ENCODE measurements at places on chromosomes 7 and 10.
A peak's percentile ranks its signal among the peaks of the same experiment; 100 is the strongest.

- no peak for DNase-seq
Observed at GRCh38 chr7:46589286-46589685, 668.2 kb upstream of the IGFBP3 start.

DNA sequence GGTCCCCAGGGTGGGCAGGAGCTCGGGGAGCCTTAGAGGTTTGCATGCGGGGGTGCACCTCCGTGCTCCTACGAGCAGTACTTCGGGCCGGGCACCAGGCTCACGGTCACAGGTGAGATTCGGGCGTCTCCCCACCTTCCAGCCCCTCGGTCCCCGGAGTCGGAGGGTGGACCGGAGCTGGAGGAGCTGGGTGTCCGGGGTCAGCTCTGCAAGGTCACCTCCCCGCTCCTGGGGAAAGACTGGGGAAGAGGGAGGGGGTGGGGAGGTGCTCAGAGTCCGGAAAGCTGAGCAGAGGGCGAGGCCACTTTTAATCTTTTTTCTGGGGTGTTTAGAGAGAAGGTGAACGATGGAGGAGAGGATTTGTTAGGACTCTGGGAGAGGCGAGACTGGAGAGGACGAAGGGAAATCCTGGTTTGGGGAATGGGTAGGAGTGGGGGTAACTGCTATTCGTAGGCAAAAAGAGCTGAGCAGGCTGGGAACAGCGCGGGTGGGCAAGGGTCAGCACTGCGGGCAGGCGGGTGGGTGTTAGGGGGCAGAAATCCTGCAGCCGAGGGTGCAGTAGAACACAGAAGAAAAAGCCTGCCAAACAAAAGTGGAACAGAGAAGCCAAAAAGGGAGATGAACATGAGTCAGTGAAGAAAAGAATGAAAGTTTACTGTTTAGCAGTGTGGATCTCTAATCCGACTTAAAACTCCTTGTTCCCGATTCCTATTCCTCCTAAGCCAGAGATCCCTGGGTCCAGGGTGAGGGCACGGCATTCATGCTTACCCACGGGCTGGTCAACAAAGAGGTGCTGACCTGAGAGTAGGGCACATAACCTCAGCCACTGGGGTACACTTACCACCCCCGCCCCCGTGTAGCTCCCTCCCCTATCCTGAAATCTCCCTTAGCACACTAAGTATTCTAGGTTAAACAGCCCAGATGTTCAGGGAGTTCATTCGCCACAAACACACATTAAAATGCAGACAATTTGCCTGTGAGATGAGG is 26.9 kb downstream of the PRSS2 start:
- DNase-seq: no peak

GRCh38 chr10:13883636-13884444 is 297.1 kb downstream of the PRPF18 start:
- no peak for DNase-seq

DNA sequence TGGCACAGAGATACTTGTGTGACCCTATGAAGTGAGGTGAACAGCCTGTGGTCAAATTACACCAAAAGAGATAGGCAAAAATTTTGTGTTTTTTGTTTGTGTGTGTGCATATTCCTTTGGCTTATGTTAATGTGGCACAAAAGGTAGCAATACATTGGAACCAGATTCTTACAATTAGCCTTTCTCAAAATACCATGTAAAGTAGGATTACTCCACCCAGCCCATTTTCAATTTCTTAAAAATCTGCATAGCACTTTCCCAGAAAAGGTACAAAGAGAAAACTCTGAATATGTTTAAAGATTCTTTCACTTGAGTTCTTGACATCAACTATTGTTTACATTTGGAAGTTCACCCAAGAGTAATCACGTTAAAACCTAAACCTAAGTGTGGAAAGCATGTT is 157.3 kb upstream of the YAE1 start:
- no peak for DNase-seq

DNA sequence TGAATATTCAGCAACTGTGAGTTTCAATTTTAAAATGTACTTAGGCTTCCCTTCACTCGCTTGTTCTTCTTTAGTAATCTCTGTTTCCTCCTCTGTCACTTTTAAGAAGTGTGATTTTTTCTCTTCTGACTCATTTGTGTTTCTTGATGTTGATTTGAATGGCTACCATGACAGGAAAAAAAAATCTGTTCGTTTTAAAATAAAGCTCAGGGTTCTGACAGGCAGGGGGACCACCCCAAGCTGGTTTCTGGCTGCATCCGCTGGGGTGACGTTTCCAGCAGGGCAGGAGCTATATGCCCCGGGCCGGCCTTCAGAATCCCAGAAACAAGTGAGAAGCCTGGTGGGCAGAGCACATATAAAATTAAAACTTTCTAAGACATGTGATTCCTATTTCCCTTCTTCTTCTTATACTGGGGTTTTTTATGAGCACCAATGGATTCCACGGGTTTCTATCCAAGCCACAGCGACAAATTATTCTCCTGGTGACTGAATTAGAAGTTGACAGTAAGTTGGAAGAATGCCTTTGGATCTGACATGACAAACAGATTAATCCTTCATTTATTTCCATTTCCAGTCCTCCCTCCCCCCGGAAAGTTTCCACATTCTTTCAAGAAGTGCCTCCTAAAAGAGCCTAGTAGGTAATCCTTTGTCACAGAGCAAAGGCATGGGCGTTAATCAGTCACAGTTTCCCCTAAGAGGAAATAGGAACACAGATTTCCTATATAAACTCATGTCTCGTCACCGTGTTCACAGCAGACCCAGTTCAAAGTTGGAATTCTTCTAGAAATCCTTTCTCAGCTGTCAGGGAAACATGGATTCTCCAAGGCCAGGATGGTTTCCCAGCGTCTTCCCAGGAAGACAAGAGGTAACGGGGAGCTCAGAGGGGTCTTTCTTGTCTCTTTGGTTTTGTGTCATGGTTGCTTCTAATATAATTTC is 79.9 kb downstream of the PTPRE start:
- DNase-seq: no peak

DNA sequence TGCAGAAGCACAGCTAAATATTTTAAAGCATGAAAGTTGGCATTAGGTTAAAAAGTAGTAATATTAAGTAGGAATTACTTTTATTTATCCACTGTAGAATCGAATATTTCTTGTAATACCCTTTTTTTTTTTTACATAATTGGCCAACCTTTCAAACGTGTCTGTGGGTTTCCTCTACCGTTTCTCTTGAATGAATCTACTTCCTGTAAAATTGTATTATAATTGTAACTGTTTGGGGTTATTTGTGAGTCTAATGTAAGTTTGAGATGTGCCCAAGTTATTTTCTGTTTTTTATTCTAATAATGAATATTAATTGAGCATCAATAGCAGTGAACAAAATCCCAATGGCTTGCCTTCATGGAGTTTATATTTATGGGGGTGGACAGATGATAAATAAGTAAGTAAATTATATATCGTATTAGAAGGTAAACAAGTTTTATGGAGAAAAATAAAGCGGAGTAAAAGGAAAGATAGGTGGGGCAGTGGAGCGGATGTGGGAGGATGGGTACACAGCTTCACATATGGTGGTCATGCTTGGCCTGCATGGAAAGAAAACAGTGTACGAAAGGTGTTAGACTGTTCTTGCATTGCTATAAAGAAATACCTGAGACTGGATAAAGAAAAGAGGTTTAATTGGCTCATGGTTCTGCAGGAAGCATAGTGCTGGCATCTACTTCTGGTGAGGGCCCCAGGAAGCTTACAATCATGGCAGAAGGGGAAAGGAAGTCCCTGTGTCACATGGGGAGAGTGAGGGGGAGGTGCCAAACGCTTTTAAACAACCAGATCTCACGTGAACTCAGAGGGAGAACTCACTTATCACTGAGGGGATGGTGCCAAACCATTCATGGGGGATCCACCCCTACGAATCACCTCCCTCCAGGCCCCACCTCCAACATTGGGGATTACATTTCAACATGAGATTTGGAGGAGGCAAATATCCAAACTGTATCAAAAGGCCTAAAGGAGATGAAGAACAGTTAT is 5.4 kb downstream of the TSPAN13 start:
- peak; percentile 23 for DNase-seq

GRCh38 chr7:94997547-94997946 is 90.2 kb downstream of the PPP1R9A start:
- DNase-seq: no peak

- DNase-seq: no peak
Observed at GRCh38 chr7:132526111-132526740, 50.0 kb downstream of the PLXNA4 start.

DNA sequence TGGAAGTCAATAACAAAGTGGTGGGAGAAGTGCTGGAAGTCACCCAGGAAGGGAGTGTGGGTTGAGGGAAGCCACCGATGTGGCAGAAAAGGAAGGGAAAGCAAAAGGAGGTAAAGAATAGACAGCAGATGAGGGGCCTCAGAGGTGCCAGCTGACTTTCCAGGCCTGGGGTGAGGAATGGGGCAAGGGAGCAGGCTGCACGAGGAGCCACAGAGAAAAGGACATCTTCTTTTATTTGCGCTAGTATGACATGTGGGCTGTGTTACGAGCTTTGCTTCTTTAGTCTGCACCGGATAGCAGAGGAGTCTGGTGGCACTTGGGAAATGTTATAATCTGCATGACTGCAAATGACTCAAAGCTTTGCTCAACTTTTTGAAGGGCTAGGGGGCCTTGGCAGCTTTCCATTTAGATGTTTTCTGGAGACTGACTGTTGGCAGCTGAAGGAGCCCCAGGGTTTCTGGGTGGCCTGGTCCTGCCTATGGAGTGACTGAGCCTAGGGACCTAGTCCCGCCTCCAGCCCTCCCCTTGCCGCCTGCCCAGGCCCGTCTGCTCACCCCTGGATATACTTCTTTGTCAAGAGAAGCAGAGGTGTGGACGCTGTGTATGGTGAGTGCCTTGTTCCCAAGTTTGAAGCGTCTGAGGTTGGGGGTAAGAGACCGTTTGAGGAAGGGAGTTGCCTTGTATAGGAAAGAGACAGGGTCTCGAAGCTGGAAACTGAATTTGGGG is 5.1 kb downstream of the PRXL2A start:
- DNase-seq: no peak

GRCh38 chr7:78510580-78511188 is 712.1 kb downstream of the PHTF2 start:
- DNase-seq: peak; percentile 27

GRCh38 chr7:158001621-158002320 is 585.9 kb downstream of the PTPRN2 start:
- DNase-seq: no peak

- DNase-seq: no peak
Observed at GRCh38 chr10:51422311-51423120, 276.9 kb downstream of the CSTF2T start.

- peak; percentile 12 for DNase-seq
Observed at GRCh38 chr10:51063659-51064535, 10.4 kb upstream of the PRKG1 start.

GRCh38 chr10:67723601-67724000 is 27.6 kb upstream of the CTNNA3 start:
- no peak for DNase-seq

DNA sequence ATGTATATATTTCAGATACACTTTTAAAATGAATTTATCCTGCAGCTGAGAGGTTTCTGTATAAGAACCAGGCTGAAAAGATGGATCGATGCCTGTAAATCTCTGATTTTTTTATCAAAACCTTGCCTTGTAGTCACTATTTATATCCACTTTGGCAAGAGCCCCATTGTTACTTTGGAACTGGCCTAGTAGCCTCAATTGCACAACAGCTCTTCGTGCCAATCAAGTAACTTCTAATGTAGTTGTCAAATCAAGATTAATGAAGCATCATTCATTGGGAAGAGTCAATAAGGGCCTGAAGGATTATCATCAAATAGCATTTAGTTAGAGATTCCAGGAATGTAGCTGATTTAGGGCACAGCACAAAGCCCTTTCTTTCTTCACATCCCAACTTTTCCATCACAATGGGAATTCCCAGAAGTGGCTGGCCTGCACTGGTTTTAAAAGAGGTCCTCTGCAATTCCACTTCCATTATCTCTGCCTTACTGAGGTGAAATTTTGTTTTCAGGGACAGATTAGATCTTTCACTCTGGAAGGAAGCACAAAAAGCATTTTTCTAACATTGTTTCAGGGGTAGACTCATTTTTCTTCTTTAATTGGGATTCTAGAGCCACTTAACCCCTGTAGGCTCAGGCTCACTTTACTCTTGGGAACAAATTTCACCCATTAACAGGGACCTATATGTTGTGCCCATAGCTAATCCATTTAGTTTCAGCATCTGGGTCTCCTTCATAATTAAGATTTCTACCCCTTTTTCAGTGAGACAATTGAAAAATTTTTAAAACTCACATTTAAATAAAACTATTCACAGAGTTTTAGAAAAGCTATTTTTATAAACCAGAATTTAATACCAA is 97.8 kb downstream of the CALCR start:
- no peak for DNase-seq

DNA sequence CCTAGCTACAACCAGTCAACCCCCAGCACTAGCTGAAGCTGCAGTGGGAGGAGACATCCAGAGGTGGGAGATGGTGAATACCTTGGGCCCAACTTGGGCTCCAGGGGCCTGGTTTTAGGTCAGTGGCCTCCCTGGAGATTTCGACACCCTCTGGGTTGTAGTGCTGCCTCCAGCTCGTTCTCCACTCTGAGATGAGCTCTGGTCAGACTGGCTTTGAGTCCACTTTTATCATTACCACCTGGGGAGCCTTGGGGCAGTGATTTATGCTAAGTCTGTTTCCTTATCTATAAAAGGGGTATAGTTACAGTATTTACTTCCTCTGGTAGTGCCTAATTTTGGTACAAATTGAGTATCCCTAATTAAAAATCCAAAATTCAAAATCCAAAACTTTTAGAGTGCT is 22.8 kb downstream of the PPIA start:
- no peak for DNase-seq

DNA sequence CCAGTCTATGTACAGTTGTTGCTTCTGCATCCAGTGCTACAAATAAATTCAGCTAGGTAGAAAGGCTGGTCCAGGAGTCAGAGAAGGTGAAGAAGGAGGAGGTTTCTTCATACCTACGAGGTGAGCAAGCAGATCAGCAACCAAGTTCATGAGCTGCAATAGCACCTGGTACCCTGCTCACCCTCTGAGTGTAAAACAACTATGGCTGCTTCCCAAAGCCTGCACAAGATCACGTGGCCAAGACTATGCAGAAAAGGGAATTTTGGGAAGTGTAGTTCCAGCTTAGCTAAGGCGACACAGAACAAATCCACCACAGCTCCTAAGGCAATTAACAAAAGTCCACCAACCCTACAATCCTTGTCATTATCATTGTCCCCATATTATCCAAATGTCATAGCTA is 95.9 kb upstream of the AUTS2 start:
- DNase-seq: no peak

Data from AML-193 (cell line).